Mesenteric fat pad (tissue), 1 donor: ENCODE measurements at places on chromosomes 7 and 10. TPM values are rescaled to one million over a fixed set of nuclear protein-coding genes. Genes with fewer than 3 reads are reported as not detected.

The INSYN2A gene
- total RNA-seq = not detected

The NEUROD6 gene
- total RNA-seq = not detected

The PON1 gene
- total RNA-seq = 0.19 TPM

The WNT2 gene
- total RNA-seq = 0.45 TPM

The EIF4H gene
- 236 TPM for total RNA-seq

The GJD4 gene
- total RNA-seq = not detected

The ZFAND2A gene
- total RNA-seq = 23.7 TPM

The UCN3 gene
- total RNA-seq = not detected

The TUBB8 gene
- total RNA-seq = not detected

The OGA gene
- total RNA-seq = 92.7 TPM

The WAPL gene
- 34.2 TPM for total RNA-seq

The DOCK1 gene
- total RNA-seq = 46.0 TPM

The SRPK2 gene
- total RNA-seq = 42.5 TPM

The DPYSL4 gene
- 1.8 TPM for total RNA-seq

The DLD gene
- total RNA-seq = 107 TPM

The PTER gene
- total RNA-seq = 14.2 TPM

The HMX3 gene
- total RNA-seq = not detected

The GLRX3 gene
- total RNA-seq = 72.0 TPM

The HMX2 gene
- total RNA-seq = not detected

The TAS2R5 gene
- total RNA-seq = 1.1 TPM

The PTPRN2 gene
- 2.6 TPM for total RNA-seq

The GALNT17 gene
- total RNA-seq = 2.2 TPM

The MAT1A gene
- total RNA-seq = 0.13 TPM

The PRPS1L1 gene
- not detected for total RNA-seq

The SLIT1 gene
- total RNA-seq = 0.19 TPM

The CFTR gene
- 0.22 TPM for total RNA-seq

The ATRNL1 gene
- 0.74 TPM for total RNA-seq

The PAPOLB gene
- total RNA-seq = 0.22 TPM

The ANKRD30A gene
- 3.5 TPM for total RNA-seq

The GIMAP1 gene
- 4.4 TPM for total RNA-seq

The AS3MT gene
- 2.1 TPM for total RNA-seq

The NPC1L1 gene
- total RNA-seq = 0.29 TPM

The CHAT gene
- total RNA-seq = not detected

The CYP2W1 gene
- not detected for total RNA-seq
